ENCODE measurements at places on chromosomes 11 and 22.

GRCh38 chr22:40050258-40050657 is 55.5 kb downstream of the FAM83F start:
- DNase-seq, result no peak

DNA sequence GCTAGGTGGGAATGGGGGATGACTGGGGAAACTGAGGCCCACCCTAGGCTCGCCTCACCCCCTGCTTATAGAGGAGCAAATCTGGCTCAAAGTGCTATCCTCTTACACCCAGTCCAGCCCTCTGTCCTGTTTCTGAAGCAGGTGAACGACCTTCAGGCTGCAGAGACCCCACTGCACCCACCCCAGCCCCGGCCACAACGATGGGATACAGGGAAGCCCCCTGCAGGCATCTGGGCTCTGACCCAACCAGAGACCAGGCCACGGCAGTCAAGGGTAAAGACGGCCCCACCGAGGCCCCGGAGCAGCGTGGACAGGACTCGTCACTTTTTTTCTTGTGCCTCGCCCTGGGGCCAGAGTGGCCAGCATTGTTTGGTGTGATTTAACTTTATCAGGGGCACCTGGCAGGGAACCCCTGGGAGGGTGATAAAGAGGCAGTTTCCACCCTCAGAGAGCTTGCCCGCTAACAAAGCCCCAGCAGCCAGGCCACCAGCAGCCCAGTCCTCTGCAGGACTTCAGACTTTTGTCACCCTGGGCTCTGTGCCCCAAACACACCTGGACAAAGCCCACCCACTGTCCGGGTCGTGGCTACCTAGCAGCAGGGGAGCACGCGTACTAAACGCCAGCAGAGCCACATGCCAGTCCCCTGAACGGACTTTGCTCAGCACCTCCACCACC is 612.6 kb downstream of the TBC1D22A start:
- DNase-seq, result no peak

- DNase-seq, result no peak
Observed at GRCh38 chr11:126341760-126342161, 13.7 kb upstream of the ST3GAL4 start.

DNA sequence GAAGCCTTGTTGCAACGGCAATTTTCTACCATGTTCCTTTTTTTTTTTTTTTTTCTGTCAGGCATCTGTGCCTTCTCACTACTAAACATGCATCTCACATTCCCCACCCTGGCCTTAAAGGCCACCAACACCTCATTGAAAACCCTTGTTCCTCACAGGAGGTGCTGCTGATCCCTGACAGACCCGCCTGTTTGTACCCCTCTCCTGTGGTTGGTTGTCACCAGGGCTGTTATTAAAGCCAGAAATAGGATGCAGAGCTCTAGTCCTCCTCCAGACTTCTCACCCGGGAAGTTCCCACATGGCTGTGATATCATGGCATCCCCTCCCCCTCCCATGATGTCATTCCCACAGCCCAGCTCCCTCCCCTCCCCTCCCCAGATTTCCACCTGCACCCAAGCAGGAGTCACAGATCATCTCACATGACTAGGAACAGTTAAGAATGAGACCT is 302.8 kb upstream of the NCAM1 start:
- no peak for DNase-seq

GRCh38 chr11:100098560-100098959 is 588.5 kb upstream of the ARHGAP42 start:
- DNase-seq, result no peak

- no peak for DNase-seq
Observed at GRCh38 chr11:133955081-133955891, 1.5 kb downstream of the IGSF9B start.

DNA sequence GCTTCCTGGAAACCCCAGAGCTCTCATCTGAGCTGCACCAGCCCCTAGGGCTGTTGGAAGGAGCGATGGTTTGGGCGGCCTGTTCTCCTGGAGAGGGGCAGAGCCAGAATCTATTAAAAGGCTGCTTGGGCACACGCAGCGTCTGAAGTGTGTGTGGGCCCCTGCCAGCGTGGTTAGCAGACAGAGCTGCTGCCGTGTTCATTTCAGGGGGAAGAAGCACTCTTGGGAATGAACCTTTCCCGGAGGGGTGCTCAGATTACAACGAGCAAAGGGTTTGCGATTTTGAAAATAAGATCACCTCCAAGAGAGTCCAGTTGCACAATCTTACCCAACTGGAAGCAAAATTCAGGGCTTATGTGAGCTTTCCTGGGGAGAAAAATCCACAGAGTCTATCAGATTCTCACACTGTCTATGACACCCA is 12.9 kb downstream of the ANO1 start:
- no peak for DNase-seq

GRCh38 chr22:50305923-50306566 is 1.4 kb downstream of the PLXNB2 start:
- DNase-seq, result peak; percentile 86

GRCh38 chr11:74672956-74673692 is 58.1 kb downstream of the CHRDL2 start:
- DNase-seq, result no peak

DNA sequence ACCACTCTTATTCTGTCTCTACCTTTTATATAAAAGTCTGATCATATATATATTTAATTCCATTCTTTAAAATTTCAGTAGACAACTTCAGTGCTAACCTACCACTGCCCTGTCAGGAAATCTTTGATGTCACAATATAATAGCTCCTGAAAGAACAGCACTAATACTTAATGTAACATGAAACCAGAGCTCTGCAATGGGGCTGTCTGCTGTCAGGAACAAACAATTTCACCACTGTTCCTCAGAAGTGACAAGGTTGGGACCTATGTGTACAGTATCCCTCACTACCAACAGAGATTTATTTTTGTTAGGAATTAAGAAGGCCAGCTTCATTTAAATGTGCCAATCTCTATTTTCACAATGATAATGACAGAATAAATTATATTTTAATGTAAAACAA is 165.5 kb upstream of the C11orf58 start:
- DNase-seq, result no peak

GRCh38 chr11:75429902-75430713 is 2.9 kb downstream of the KLHL35 start:
- DNase-seq, result no peak

DNA sequence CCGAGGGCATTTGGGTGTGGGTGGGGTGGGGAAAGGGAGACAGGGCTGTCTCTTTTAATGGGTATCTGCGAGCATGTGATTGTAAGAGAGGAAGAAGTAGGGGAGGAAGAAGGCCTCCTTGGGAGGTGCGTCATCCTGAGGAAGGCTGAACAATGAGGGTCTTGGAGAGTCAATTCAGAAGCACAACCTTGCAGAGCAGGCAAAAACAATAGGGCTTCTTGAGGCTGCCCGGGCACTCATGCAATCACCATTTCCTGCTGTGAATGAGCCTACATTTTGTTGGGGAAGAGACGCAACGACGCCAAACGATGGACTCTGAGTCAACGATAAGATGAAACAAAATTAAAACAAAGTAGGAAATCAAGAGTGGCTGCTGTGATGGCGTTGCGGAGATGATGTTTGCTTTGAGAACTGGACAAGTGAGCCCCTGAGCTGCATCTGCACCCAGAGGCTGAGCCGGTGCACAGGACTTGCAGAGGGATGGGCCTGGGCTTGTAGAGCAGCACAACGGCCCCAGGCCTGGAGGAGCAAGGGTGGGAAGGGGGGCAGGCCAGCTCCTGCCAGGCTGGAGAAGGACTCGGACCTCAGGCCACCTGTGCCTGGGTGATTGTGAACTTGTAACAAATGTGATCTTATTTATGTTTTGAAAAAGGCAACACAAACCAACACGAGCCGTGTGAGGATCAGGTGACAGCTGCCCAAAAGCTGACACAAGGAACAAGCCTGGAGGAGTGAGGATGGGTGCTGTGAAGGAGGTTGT is 92.3 kb upstream of the B3GAT1 start:
- no peak for DNase-seq

DNA sequence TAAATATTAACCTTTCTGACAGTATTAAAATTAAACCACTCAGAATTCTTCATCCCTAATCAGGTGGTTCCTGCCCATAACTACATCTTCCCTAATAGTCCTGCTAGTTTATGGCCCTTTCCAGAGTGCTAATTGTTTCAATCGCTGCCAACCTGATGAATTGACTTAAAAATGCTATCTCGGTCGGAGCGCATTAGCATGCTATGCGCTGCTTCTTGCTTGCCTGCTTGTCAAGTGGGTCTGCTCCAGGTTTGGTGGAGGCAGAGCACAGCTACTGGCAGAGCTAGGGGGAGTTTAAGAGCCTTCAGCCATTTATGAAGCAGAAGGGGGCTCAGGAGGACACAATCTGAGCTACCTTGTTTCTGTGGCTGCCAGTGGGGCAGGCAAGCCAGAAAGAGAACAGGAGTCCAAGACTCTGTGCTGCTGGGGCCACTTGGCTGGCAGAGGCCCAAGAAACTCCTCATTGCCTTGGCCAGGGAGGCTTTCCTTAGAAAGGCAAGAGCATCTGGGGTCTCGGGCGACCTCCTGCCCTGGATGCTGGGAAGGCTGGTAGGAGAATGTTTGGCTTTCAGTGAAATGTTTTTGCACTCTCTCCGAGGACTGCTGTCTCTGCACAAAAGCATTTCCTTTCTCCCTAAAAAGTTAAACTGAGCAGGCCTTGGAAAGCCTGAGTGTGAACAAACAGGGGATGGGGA is 62.1 kb upstream of the PHOX2A start:
- no peak for DNase-seq

GRCh38 chr11:82775736-82776346 is 42.2 kb upstream of the FAM181B start:
- DNase-seq, result no peak

- DNase-seq, result no peak
Observed at GRCh38 chr11:7906481-7906880, 24.6 kb downstream of the OR10A6 start.

DNA sequence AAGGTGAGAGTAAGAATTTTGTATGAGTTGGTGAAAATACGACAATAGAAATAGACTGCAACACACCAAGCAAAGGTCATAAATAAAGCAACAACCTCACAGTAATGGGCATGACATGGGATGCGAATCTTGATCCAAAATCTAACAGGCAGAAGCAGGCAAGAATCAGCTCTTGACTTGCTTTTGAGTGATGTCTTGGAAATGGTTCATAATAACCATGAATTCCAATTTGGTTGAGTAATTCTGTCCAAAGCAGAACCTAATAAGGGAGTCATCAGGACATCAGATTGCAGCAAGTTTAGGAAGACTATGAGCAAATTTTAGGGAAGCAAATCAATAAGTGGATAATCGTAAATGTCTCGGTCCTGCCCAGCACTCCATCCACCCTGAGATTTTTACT is 224.0 kb upstream of the ISX start:
- DNase-seq, result no peak

DNA sequence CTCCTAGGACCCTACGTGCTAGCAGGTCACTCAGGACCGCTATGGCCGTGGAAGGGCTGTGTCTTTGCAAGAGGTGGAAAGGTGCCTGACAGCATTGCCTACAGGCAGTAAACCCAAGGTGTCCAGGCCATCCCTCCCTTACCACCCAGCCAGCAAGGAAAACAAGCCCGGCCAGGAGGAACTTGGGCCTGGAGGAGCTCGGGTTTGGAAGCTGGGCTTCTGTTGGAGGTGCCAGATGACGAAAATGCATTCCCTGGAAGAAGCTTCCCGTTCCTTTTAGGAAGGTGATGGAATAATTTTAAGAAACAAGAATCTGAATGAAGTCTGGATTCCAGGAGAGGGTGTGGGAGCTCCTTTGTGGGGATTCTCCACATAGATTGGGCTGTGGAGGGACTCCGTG is 23.6 kb downstream of the FBLN1 start:
- no peak for DNase-seq

DNA sequence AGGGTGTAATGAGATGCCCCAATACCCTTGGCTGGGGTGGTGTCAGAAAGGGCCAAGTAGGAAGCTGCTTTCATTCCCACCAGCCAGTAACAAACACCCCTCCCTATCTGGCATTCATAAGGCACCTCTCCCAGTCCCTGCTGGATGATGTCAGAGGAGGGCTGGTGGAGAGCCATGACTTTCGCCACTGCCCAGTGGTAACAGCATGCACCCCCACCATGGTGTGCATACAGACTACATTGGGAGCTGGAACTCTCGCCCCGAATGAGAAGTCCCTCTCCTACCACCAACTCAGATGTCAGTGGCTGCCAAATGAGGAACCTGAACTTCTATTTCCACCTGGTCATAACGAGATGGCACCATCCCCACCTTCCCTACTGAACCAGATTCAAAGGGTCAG is 73.3 kb downstream of the SGSM3 start:
- no peak for DNase-seq

DNA sequence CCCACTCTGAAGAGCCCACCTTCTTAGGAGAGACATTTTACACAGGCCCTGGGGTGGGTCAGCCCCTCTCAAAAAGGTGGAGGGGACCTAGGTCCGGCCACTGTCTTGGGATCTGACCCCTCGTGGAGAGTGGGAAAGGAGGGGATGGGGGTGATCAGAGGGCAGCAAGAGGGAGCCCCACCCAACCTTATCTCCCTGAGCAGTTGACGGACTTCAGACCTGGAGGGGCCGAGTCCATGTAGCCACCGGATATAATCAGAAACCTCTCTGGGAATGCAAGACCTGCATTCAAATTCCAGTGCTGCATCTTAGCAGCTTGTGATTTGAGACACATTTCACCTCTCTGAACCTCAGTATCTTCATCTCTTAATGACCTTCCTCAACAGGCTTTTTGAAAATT is 44.0 kb downstream of the TP53I11 start:
- DNase-seq, result no peak

DNA sequence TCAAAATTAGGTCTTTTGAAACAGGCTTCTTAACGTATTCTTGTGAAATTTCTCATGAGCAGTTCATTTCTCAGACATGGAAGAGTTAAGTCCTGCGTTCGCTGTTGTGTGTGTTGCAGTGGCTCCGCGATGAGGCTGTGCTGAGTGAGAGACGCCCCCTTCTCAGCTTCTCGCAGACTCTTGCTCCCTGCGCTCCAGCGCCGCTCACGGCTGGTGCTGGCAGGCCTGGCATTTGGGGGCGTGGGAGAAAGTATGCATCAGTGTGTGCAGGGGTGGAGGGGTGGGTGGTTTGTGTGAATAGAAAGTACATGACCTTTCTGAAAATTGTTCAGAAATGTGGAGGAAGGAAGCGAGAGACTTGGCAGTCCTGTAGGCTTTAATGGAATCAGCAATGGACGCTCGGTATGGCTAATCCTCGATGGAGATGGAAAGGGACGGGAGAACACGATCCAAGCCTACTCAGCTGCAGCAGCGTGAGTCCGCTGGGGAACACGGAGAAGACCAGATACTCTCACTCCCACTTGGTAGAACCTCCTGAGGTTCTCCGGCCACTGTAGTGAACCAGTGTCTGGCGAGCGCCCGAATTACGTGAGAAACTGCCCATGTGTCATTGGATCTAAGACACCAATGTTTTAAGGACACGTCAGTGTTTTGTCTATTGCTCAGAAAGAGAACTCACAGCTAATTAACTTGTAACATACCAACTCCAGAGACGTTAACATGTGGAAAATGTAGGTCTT is 5.9 kb downstream of the TAB1 start:
- no peak for DNase-seq

DNA sequence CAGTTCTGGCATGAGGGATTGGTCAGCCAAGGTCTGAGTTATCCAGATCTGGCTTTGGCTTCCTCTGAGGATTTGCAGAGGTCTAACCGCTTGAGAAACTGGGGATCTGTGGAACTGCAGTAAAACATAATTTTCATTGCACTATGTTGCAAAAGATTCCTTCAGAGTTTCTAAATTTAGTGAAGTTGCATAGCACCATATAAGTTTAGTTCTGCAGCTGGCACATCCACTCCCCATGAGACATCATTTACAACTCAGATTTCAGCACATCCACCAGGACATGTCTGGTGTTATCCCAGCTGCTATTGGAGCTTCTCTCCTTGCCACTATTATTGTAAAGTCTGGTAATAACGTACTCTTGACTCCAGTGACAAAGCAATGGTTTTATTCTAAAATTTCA is 181.5 kb downstream of the CWF19L2 start:
- DNase-seq, result no peak

- no peak for DNase-seq
Observed at GRCh38 chr11:33116535-33116934, 44.7 kb downstream of the CSTF3 start.

Measured in NCI-H1694 treated with DMSO at 0.1 percent for 48 hours (cell line).